Anterior cingulate cortex (tissue), 58 donors: ENCODE measurements at places on chromosomes 11 and 22.

GRCh38 chr11:120774591-120775386 lies 249.1 kb upstream of the TBCEL start:
- DNase-seq = no peak

GRCh38 chr11:57321388-57322255 lies 3.1 kb downstream of the TNKS1BP1 start:
- DNase-seq = no peak

- DNase-seq = no peak
Observed at GRCh38 chr11:119453881-119454280, 30.9 kb upstream of the THY1 start.

DNA sequence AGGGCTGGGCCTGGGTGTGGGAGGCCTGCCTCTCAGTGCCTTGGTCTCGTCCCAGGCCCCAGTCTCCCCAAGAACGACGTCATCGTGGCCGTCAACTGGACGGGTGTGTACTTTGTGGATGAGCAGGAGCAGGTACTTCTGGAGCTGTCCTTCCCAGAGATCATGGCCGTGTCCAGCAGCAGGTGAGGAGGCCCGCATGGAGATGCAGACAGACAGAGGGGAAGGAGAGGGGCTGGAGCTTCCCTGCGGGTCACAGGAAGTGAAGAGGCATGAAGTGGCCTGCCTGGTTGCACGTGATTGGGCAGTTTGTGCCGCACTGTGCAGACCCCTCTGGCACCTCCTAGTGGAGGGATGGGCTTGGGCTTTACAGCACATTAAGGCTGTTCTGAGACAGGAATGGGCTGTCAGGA lies 70.4 kb downstream of the MYO7A start:
- no peak for DNase-seq

DNA sequence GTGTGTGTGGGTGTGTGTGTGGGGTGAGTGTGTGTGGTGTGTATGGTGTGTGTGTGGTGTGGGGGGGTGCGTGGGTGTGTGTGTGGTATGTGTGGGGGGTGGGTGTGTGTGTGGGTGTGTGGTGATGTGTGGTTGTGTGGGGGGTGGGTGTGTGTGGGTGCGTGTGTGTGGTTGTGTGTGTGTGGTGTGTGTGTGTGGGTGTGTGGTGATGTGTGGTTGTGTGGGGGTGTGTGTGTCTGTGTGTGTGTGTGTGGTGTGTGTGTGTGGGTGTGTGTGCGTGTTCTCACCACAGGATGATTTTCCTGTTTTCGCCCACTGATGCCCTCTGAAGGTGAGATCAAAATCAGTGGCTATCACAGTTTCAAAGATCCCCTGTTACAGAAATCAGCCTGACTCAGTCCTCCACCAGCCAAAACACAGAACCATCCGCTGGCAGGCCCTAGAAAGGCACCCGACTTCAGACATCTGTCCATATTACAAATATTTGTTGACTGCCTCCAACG lies 24.7 kb downstream of the CPT1A start:
- no peak for DNase-seq

- no peak for DNase-seq
Observed at GRCh38 chr22:43995057-43995685, 28.9 kb upstream of the PARVB start.

DNA sequence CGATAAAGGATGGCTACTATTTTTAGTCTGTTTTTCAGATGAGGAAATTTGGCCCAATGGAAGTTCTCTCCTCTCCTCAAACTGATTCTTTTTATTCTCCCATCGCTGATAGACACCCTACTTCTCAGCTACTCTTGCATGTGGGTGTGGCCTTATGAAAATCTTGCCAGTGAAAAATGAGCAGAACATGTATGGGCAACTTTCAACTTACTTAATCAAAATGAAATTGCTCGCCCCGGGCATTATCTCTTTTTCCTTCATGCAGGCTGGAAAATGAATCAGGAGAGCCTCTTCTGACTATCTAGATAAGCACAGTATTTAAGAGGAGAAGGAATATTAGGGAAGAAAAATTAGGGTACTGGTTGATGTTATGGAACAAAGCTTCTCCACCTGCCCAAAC lies 2354.7 kb upstream of the RAG2 start:
- no peak for DNase-seq

DNA sequence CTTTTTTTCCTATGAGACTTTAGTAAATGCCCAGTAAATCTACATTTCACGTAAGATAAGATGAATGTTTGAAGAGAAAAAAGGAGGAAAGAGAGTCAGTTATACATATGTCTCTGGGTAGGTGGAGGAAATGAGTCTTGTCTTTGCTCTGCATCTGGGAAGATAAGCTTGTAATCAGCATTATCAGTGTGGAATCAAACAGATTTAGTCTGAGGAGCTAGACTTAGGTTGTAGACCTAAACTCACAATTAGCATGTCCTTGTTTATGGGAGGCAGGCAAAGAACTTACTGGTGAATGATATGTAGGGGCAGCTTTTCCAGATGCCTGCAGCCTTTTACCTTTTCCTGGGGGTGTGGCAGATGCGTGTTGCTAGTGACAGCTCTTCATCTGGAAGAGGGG lies 962.3 kb downstream of the TBC1D22A start:
- DNase-seq = no peak

DNA sequence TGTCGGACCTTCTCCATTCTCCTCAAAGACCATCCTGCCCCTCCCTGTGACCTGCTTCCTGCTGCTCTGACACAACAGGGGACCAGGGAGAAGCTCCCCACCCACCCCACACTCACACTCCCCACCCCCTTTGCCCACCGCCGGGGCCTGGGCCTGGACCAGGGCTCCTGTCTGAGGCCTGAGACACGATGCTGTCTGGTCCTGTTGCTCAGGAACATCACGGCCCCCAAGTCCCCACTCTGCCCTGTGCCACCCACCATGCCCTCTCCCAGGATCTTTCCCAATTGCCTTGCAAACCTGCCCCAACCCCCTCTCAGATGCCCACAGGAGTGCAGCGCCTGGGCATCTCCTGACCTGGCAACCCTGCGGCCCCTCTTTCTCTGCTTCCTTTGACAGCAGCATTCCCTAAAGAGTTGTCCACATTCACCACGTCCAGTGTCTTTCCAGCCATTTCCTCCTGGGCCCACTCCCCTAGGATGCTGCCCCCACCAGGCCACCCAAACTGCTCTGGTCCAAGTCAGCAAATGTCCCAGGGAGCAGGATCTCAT lies 10.8 kb downstream of the CSF2RB start:
- DNase-seq = no peak

GRCh38 chr11:60929764-60930163 lies 5.5 kb downstream of the TMEM132A start:
- DNase-seq = no peak

- no peak for DNase-seq
Observed at GRCh38 chr11:13745165-13745564, 76.7 kb downstream of the FAR1 start.

DNA sequence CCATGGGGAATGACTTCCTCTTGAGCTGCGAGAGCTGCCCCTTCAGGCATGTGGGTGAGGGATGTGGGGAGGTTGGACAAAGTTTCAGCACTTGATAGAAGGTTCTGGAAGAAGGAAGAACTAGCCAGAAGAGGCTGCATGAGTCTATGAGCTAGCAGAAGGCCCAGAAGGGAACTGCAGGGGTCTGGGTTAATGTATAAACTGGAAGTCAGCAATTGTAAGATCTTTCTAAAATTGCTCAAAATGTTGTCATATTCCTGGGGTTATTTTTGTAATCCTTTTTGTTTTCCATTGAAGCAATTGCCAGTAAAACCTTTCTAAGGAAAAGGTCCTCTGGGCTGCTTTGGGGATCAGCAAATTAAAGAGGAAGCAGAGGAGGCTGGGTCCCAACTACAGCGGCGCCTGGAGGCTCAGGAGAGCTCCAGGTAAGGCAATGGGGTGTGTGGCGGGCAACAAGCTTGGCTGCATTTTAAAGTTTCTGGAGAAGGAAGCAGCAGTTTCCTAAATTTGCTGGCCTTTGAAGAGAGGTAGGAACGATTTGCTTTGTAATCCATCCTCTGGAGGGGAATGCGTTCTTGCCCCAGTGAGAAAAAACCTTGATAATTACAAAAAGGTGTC lies 29.2 kb downstream of the ADAMTS15 start:
- no peak for DNase-seq

DNA sequence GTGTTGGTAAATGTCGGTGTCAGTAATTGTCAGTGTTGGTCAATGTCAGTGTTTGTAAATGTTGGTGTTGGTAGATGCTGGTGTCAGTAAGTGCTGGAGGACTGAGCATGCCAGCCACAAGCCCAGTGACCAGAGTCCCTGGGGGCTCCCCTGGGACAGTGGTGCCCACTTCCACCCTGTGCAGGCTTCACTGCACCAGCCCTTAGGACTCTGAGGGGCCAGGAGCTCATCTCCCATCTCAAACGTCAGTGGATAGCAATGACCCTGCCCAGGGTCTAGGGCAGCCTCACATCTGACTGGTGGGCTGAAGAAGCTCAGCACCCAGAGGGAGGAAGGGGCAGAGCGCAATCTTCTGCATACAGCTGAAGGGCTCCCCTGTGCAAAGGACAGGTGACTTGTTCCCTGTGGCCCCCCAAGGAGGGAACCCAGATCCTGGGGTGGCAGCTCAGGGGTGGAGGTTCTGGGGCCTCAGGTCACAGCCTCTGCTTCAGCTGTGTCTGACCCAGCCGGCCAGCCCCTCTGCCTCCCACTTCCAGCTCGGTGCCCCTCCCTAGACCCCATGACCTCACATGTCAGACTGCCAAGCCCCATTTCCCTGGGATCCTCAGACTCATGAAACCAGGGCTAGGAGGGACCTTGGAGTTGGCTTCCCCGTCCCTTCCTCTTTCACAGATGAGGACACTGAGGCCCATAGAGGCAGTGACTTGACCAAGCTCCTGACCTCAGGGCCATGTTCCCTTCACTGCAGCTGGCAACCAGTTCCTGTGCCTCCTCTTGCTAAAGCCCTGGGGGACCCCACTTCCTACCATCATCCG lies 138.4 kb downstream of the CRYBB2 start:
- DNase-seq = no peak

DNA sequence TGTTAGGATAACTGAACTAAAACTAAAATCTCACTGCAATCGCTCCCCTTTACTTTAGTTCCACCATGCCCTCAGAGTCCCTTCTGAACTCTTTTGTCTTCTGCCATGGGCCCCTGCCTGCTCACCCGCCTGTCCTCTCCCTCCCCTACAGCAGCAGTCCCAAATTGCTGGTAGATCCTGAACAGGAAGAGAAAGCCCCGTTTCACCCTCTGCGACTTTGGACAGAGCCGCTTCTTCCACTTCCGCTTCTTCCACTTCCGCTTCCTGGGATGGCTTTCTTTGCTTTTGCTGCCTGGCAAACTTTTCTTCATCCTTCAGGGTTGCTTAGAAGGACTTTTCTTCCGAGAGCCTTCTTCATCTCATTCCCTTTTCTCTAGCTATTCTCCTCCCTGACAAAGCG lies 35.7 kb upstream of the TLCD5 start:
- DNase-seq = no peak

DNA sequence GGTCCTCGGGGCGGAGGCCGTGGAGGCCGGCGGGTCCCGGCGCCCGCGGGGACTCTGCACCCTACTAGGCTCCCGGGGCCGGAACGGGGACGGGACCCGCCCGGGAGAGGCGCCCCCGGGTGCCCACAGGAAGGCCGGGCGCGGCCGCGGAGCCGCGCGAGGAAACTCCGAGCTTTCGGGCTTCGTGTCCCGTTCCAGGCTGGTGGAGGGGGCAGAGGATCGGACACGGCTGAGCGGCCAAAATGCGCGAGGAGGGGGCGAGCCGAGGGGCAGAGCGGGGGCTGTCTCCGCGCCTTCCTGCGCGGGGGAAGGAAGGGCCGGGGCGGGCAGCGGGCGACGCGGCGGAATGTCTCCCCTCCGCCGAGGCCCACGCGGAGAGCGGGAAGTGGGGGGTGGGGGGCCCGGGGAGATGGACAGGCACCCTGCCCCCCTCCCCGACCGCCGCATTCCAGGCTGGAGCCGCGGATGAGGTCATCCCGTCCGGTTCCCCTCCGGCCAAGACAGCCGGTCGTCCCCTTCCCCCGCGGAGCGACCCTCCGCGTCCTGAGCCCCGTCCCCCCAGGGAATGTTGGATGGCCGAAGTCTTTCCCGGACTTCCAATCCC lies 430 bp downstream of the CDC42EP1 start:
- DNase-seq = no peak

DNA sequence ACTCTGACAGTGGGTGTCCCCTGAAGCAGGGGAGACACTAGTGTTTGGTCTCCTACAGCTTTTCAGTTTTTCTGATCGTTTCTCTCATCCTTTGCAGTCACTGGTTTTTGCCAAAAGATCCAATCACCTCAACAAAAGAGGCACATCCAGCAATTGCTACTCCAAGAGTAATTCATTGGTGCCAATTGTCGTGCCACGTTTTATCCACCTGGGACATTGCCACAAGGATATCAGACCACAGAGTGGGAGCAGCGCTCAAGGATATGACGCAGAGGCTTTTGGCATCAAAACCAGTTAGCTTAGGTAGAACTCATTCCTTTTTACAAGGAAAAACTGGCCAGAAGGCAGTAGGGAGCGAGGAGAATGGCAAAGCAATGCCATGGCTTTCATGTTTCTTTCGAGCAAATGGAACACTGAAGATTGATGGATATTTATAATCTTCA lies 40.9 kb upstream of the BLID start:
- no peak for DNase-seq

GRCh38 chr22:48223488-48224190 lies 1461.2 kb downstream of the TBC1D22A start:
- peak; percentile 13 for DNase-seq

- no peak for DNase-seq
Observed at GRCh38 chr22:39649500-39650089, 79.0 kb downstream of the CACNA1I start.

DNA sequence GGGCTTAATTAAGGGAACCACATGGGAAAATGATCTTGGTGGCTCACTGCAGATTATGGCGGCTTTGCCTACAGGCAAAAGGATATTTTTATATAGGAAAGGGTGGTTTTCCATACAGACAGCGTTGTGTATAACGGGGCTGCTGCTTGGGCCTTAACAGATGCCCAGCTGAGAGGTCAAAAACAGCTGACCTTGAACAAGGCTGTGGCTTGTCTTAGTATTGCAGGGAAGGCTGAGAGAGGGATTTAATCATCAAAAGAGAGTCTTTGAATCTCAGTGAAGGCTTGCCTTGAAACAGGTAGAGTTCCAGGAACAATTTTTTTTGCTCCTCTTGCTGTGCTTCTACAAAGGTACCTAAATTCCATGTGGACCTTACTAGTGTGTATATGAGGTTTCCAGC lies 301.6 kb upstream of the C11orf87 start:
- DNase-seq = no peak

DNA sequence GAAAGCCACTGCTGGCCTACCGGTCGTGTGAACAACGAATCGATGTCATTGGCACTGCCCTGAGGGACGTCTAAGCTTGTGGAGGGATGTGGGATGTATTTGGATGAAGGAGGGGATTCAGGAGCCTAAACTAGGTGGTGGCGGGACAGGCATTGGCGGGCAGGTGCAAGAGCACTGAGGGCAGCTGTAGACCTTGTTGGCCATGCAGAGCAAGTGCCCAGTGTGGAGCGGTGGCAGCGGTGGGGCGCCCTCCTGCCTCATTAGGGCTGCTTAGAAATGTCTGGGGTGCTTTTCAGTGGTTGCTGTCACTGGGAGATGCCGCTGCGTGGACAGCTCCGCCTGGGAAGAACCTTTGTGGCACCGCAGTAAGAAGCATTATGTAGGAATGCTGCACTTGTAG lies 220.2 kb downstream of the TBC1D22A start:
- no peak for DNase-seq

GRCh38 chr11:66221726-66222236 lies 46.7 kb upstream of the RAB1B start:
- no peak for DNase-seq
